CD4-positive, alpha-beta T cell (primary cell): ENCODE measurements at places on chromosomes 11 and 22.

DNA sequence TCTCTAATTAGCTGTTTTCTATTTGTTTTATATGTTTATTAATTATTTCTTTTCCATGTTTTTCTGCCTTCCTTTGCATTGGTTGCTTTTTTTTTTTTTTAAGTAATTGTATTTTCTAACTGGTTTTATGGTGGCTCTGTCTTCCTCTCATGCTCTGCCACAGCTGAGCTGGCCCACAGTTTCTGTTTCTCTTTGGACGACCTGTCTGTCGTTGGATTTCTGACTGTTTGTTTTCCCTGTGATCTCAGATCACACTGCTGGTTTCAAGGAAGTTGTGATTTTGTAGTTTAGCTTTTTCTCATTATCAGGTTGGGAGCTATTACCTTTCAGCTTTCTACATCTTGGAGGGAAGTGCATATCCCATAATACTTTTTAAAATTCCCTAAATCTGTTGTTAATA is 15.9 kb upstream of the OR6M1 start:
- no peak for DNase-seq

GRCh38 chr11:59224351-59224928 is 11.7 kb upstream of the MPEG1 start:
- no peak for DNase-seq

DNA sequence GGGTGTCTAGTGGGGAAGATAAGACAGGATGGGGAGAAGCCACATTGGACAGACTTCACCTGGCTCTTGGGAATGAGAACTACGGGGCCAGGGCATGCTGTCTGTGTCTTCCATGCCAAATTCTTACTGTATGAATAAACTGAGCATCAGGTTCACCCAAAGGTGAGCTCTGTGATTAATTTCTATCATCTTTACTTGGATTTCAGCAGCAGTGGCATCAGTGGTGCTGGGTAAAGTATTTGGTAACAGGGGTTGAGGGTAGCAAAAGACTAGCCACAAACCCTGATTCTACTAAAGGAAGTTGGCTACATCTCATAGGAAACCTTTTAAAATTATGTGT is 38.8 kb downstream of the IRAG1 start:
- no peak for DNase-seq

DNA sequence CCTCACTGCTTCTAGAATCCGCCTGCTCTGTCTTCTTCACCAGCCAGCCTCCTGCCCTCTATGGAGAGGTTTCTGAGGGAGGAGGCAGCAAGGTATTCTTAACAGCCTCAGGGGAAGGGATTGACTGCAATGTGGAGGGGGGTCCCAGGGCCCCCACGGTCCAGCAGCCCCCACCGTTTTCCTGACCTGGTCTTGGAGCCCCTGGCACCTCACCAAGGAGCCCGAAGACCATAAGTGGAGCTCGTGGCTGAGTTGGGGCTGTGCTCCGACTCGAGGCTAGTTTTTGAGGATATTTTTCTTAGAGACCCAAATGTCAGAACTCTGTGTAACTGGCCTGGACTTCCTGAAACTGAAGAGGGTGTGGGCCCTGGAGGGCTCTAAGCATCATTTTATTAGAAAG is 590.0 kb downstream of the BRD1 start:
- DNase-seq, result no peak

- DNase-seq, result peak; percentile 25
Measured at GRCh38 chr11:35390737-35391682, 28.3 kb downstream of the SLC1A2 start.

GRCh38 chr22:35477911-35478582 is 62.6 kb upstream of the RASD2 start:
- no peak for DNase-seq

GRCh38 chr11:61418136-61418535 is 11.6 kb downstream of the CPSF7 start:
- no peak for DNase-seq

DNA sequence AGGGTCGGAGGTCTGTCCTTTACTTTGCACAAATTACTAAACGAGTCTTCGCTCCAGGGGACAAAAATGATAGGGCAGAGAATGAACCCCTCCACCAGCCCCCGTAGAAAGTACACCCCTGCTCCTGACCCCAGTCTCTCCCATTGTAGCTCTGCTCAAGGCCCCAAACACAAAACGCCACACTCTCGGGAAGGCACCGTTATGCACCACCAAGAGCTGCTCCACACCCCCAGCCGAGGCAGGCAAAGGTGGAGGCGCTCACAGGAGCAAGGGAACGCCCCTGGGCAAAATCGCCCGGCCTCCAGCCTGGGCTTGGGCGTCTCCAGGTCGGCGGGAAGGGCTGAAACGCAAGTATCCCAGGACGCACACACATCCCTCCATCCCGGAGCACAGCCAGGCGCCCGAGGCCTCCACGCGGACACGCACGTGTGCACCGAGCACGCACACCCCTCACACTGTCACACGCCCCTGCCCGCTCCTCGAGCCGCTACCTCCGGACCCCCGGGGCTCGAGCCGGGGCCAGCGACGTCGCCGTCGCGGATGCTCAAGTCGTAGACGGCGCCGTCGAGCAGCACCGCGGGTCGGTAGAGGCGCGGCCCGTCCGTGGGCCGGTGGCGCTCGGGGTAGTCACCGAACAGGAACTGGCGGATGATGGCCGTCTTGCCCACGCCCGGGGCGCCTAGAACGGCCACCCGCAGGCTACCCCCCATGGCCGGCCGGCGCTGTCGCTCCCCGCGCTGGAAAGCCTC is 786 bp downstream of the RASL10A start:
- no peak for DNase-seq

- DNase-seq, result peak; percentile 60
Measured at GRCh38 chr22:36332623-36333332, 55.0 kb downstream of the MYH9 start.

- DNase-seq, result no peak
Measured at GRCh38 chr11:96021901-96022650, 98.2 kb upstream of the MTMR2 start.

- DNase-seq, result no peak
Measured at GRCh38 chr22:50118129-50118528, 28.3 kb downstream of the MOV10L1 start.

- peak; percentile 85 for DNase-seq
Measured at GRCh38 chr11:116931206-116931953, 94.0 kb upstream of the APOA1 start.

DNA sequence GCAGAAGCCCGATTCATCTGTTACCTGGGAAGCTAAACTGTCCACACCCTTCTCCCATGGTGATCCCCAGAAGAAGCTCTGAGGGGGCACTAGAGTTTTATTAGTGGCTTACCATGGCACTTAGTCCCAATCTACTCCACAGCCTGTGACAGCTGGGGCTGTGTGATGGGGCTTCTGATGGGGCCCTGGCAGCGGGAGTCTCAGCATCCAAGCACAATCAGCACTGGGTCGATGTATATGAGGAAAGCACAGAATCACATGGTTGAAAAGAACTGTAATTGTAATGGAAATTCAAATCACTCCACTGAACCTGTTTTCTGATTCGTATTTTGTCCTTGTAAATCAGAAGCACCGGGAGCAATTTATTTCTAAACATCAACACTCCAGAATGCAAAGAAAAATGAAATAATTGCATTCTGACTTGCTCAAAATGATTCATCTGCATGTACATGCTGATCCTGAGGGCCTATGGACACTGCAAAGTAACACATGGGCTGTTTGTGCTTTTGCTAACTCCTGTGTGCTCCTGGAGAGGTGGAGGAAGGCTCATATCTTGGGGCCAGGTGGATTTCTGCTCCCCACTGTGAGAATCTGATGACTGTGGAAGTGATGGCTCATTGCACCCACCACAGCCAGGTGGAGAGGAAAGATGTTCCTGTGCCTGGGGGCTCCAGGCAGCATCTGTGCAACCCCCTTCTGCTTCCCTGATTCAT is 203.0 kb downstream of the KIRREL3 start:
- no peak for DNase-seq

DNA sequence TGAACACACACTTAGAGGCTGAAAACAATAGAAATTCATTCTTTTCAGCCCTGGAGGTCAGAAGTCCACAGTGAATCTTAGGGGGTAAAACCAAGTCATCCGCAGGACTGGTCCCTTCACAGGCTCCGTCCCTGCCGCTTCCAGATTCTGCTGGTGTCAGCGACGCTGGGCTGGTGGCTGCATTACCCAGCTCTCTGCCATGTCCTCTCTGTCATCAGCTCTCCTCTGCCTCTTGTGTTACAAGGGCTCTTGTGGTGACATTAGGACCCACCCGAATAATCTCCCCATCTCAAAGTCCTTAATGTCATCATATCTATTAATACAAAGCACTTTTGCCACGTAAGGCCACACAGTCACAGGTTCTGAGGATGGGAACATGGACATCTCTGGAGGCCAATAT is 47.7 kb upstream of the ANO1 start:
- DNase-seq, result no peak

DNA sequence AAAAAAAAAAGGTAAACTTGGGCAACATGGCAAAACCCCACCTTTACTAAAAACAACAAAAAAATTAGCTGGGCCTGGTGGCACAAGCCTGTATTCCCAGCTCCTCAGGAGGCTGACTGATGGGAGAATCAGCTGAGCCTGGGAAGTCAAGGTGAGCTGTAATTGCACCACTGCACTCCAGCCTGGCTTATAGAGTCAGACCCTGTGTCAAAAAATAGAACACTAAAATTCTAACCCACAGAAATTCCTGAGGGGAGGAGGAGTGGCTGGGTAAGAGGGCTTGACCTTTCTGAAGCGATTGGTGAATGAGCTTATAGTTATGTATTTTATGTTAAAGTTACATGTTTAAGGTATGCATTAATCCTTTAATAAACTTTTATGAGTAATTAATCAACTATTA is 53.3 kb downstream of the FAT3 start:
- no peak for DNase-seq

- DNase-seq, result peak; percentile 96
Measured at GRCh38 chr11:65083834-65084597, at the start of the genes CDCA5 and ZFPL1. Gene CDCA5, minus strand, starts transcription at chr11:65084040. Its CDS starts 62 bp downstream, at chr11:65083978. Gene ZFPL1, plus strand, starts transcription at chr11:65084222. Its CDS starts 477 bp downstream, at chr11:65084699.

DNA sequence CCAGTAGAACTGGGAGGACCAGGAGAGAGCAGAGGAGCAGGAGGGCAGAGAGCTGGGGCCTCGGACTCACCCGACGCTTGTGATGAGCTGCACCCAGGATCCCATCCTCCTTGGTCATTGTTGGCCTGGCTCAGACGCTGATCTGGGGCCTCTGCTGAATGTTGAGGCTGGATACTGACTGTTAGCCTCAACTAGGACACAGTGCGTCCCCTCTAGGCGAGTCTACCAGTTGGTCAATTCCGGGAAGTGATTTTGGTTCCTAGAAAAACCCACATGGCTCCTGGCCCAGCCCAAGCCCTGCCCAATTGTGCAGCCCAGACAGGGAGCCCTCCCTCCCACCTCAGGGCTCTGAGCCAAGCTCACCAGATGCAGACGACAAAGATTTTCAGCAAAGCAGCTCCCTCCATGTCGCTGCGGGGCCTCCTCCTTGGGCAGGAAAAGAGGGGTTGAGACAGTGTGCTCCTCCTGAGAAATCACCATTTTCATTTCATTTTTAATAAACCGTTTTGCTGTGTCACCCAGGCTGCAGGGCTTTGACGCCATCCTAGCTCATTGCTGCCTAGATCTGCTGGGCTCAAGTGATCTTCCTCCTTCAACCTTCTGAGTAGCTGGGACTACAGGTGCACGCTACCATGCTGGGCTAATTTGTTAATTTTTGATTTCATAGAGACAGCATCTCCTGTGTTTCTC is at the start of gene APOL4:
Gene APOL4, minus strand, starts transcription at position 180 of the 690 bp plus-strand sequence. Its CDS starts 75 bp downstream, at position 105.
- no peak for DNase-seq

DNA sequence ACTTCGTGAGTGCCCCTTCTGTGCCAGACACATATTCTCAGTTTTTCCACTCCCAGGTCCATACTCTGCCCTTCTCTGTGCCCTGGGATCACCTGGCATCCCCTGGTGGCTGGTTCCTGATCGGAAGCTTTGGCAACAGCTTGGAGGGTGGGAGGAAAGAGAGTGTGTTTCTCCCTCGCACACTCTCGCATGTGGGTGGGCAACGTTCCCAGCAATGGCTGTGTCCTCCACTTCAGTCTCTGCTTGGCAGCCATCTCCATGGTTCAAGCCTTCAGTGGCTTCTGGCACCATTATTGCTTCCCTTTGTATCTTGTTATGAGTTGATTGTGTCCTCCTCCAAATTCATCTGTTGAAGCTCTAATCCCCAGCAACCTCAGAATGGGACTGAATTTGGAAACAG is 342.7 kb upstream of the SYN3 start:
- DNase-seq, result no peak

GRCh38 chr11:116466191-116466590 is 306.6 kb downstream of the BUD13 start:
- no peak for DNase-seq

- no peak for DNase-seq
Measured at GRCh38 chr11:80054582-80055165, 613.8 kb upstream of the TENM4 start.

- DNase-seq, result peak; percentile 44
Measured at GRCh38 chr11:47409440-47410369, 1.3 kb downstream of the SLC39A13 start.

DNA sequence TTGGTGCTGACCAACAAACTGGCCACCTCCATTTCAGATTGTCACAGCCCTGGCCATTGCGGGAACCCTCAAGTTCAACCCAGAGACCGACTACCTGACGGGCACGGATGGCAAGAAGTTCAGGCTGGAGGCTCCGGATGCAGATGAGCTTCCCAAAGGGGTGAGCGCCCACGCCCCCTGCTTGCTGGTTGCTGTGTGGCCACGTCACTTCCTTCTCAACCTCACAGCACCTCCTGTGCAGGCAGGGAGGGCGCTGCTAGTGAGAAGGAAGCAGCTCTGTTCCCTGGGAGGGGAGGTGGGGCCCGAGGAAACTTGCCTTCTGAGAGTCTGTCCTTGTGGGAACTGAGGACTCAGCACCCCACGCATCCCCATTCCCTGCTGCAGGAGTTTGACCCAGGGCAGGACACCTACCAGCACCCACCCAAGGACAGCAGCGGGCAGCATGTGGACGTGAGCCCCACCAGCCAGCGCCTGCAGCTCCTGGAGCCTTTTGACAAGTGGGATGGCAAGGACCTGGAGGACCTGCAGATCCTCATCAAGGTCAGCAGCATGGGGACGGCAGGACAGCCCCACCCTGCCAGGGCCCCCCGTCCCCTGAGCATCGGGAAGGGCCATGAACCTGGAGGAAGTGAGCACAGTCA is 19.3 kb downstream of the POLR3H start:
- peak; percentile 69 for DNase-seq

- no peak for DNase-seq
Measured at GRCh38 chr11:81030186-81030585, 1589.4 kb upstream of the TENM4 start.

GRCh38 chr22:39847477-39847876 is 46.1 kb downstream of the ENTHD1 start:
- DNase-seq, result no peak

DNA sequence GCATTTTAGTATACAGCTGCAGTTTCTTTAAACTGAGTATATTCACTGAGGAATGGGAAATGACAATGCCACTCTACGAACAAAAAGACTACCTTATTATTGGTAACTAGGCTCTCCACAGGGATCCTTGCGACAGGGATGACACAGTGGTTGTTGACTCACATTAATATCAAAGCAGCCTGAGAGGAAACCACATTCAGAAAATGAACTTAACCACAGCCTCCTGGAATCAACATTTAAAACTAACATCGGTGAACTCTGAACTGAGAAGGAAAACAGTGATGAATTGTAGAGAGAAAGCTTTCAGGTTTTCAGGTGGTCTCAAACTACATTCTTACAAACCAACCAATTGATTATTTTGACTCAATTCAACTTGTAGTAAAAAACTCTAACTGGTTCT is 90.3 kb upstream of the MTMR2 start:
- no peak for DNase-seq

- DNase-seq, result no peak
Measured at GRCh38 chr11:47992959-47993820, 12.8 kb downstream of the PTPRJ start.
